ENCODE measurements at places on chromosomes 5 and 9.

DNA sequence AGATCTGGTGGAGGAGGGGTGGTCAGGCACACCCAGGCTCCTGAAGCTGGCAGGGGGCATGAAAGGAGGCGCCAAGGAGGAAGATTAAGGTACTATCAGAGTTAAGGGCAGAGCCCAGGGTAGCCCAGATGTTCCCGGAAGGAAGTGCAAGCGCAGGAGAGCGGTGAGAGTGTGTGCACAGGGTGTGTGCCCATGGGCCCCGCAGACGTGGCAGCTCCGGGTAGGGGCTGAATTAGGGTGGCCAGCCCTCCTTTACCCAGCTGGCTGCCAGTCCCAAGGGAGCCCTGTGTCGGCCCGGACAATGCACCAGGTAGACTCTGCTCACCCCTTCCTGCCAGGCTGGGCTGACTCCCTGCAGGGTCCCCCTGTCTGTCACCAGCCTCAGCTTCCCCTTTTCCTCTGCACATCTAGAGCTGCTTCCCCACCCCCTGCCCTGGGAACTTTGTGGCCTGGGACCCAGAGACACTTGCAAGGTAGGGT, at the start of gene SMIM33:
Gene SMIM33, plus strand, starts transcription at position 184 of the 480 bp plus-strand sequence. Its CDS starts 118 bp downstream, at position 302.
- peak; percentile 52 for DNase-seq

DNA sequence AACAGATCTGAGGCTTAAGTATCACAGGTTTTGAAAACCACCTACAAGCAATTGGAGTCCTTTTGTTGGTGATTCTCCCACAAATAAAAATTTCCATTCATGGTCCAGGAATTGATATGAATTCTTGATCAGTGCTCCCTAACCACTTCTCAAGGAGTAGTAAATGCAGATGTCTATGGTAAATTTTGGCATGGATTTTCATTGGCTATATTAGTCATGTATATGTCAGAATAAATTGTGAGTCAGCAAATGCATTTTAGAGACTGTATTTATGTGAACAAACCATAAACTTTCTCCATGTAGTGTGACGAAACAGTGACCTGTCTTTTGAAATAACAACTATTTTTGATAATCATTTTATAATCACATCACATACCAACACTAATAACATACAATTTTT, 611.1 kb downstream of the HTR1A start:
- no peak for DNase-seq

DNA sequence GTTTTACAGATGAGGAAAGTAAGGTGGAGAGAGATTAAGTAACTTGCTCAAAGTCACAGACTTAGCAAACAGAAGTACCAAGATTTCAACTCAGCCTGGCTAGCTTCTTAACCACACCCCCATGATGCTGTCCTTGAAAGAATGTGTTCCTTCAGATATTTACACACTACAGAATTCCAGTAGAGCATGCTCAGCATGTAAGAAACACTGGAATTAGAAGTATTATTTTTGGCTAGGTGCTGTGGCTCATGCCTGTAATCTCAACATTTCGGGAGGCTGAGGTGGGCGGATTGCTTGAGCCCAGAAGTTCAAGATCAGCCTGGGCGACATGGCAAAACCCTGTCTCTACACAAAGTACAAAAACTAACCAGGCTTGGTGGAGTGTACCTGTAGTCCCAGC, 142.4 kb downstream of the EDIL3 start:
- DNase-seq: no peak

GRCh38 chr9:124033348-124033747, 21.8 kb downstream of the LHX2 start:
- no peak for DNase-seq

DNA sequence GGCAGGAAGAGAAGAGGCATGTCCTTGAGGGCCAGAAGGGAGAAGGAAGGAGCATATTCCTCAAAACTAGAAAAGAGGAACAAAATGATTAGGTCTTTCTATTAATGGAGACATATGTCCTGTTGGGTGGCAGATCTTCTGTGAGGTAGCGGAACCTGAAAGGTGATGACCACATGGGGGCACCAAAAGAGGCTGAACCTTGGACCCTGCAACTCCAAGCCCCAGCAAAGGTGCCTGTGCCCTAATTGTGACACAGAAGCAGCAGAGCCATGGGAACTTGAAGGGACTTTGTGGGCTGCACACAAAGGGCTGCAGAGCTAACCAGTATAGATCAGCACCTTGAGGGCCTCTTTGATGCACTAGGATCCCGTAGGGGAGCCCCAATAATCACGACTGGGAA, 158.0 kb downstream of the BAAT start:
- no peak for DNase-seq

DNA sequence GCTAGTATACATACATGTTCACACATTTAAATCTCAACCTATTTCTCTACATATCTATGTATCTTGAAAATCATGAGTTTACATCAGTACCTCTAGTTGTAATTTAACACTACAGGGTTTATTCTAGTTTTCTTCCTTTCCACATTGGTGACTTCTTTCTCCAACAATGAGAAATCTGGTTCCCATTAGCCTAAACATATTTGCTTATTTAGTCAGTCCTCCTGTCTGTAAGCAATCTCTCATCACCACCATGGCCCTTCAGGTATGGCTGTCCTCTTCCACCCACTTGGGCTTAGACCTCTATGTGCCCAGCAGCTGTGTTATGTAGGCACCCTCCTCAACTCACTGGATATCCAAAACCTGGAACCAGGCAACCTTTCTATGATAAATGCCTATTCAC, 8.0 kb upstream of the SPATA31D1 start:
- no peak for DNase-seq

- no peak for DNase-seq
These were observed 217.5 kb downstream of the DCP2 start for GRCh38 chr5:113194125-113194524.

DNA sequence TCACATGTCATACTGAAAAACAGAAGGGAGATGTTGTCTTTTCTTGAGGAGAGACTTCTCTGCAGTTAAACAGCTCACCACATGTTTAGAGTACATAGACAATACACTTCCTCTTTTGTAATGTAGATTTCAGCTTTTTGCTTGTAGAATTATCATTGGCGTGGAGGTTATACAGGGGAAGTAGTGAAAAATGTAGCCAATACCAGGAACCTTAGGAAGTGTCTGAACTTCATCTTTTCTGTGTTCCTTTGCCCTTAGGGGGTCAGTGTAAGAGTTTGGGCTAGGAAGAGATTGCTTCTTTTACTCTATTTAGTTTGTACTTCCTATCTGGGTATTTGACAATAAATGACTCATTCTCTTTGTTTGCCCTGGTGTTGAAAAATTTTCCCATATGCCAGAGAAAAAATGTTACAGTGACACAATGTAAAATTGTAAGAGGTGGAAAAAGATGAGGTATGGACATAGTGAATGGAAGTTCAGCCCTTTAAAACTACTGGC, 21.0 kb upstream of the CDKN2B start:
- DNase-seq: no peak

GRCh38 chr5:6889030-6889429, 175.8 kb downstream of the TENT4A start:
- DNase-seq: no peak

GRCh38 chr9:136059851-136060670, 35.0 kb downstream of the NACC2 start:
- DNase-seq: no peak

DNA sequence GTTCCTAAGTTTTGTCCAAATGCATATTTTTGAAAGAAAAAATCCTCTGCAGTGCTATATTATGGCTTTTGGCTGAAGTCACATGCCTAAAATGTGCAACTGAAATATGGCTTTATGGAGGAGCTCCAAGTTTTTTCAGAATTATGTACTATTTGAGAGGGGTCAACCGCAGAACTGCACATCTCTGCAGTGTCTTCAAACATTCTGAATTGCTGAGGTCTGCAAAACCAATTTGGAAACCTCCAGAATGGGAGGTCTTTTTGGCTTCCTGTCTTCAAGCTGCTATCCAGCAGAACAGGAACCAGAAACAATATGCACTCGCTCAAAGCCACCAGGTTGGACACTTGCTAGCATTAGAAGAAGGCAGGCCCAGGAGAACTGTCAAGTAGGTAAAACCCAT, 376.0 kb upstream of the PAPPA start:
- DNase-seq: no peak

DNA sequence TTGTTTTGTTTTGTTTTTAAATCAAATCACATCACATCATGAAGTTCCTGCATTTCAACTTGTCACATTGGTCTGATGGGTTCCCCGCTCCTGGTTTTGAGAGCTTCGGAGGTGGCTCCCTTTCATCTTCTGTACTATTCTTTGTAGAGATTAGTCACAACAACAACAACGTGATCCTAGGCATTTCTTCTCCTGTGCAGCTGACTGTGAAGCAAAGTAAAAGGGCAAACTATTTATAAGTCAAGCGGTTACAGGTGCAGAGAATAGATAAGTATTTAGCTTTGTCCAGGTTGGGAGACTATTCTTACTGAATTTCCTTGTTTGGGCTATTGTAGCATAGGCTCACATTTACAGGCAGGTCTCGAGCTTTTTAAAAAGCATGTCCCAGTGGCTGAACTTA, 197.7 kb upstream of the CDKN2B start:
- no peak for DNase-seq

- DNase-seq: no peak
These were observed 2.4 kb downstream of the LCN1 start for GRCh38 chr9:135523521-135524129.

GRCh38 chr5:115231598-115231997, 31.1 kb downstream of the PGGT1B start:
- DNase-seq: no peak

DNA sequence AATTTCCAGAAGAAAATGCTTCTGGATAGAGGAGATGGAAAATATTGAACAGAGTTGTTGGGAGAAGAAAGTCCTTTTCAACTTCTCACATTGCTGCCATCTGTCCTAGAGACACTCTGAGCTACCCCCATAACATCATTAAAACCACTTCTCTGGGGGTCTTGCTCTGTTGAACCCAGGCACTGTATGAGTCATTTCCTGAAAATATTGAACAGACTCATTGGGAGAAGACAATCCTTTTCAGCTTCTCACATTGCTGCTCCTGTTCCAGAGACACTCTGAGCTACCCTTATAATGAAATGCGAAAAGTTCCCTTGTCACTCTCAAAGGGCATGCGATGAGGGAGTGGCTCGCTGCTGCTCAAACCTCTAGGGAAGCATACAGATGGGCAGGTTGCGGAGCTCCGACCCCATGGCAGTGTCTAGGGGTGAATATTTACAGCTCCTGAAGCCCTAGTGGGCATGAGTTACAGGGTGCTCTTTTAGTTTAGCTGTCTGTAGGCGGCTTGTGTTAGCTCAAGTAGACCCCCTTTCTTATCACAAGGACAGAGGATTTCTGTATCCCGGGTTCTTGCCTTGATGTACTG, 90.7 kb downstream of the CDKN2A start:
- DNase-seq: no peak

DNA sequence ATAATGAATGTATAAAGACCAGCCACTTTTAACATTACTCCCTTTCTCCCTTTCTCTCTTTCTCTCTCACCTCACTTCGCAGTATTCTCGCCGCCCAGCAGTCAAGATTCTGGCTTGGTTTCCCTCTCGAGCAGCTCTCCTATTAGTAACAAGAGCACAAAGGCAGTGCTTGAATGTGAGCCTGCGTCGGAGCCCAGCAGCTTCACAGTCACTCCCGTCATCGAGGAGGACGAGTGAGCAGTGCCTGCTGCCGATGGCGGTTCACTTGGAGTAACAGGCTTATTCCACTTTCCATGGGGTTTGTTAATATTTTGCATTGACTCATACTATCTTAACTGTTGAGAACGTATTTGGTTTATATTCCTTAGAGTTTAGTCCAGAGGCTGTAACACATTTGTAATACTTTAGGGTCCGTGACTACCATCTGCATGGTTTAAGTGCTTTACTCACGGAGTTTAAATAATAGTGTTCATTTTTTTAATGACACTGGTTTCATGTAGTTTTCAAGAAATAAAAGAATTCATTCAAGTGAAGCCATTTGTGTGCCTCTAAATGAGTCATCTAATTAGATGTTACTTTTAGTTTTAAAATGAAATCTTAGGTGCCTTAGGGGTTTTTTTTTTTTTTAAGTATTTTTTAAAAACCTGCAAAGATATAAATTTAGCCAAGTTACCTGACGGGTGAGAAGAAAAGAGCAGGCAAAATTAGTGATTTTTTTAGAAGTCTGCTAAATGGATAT, 8.4 kb upstream of the DMRT3 start:
- no peak for DNase-seq

- no peak for DNase-seq
These were observed 71.7 kb downstream of the KCNT1 start for GRCh38 chr9:135773530-135774238.

GRCh38 chr5:167920589-167920988, 370.9 kb upstream of the WWC1 start:
- DNase-seq: no peak

GRCh38 chr5:15772131-15772530, 272.2 kb downstream of the FBXL7 start:
- DNase-seq: no peak

GRCh38 chr5:132496631-132497487, 6.3 kb upstream of the IRF1 start:
- DNase-seq: peak; percentile 74

DNA sequence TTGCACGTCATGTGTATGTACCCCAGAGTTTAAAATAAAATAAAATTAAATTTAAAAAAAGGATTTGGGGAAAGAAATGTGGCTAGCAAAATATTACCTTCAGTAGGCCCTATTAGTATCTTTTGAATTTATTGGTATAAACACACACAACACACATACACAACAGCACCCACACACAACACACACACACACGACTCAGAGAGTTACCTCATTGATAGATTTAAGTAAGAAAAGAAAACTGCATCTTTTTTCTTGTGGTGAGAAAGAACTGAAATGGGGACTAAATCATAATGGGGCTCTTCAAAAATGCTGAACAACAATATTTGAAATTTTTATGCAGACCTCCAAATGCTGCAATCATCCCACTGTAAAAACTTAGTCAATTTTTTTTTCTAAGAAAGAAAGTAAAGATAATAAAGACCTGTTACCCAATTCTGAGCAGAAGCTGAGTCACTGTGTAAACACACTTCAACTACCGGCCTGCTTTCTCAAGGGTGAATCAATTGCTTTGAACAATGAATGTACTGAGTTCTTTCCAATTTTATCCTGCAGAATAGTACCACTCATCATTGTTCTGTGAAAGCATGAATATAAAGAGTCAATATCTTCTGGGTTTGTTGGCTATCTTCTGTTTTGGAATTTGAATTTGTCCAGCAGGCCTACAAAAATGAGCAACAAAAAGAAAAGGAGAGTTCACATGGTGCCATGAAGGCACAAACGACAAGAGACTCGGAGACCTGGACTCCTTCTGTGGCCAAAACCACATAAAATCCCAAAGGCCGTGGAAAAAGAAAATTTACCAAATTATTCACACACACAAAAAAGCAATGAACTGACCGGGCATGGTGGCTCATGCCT, 57.9 kb upstream of the CCNG1 start:
- DNase-seq: no peak

GRCh38 chr5:65742565-65743231, 20.7 kb downstream of the NLN start:
- DNase-seq: peak; percentile 31

GRCh38 chr9:5113994-5114748, 71.3 kb downstream of the INSL6 start:
- DNase-seq: no peak

DNA sequence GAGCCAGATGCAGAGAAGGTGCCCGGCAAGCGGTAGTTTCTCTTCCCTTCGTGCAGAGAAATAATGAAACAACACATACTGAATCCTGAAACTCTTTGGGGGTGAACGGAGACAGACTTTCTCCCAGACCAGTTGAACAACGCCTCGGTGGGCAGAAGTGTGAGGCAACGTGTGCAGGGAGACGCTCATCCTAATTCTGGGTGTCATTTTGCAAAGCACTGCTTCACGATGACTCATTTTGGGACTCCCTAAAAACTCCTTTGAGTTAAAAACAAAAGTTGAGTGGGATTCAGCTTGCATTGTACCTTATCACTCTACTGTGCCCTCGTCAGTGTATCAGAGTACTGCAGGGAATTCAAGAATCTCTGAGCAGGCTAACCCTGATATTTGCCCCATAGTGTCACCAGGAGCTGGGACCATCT, 3.5 kb upstream of the NEK6 start:
- peak; percentile 65 for DNase-seq
